Natural killer cell treated with Interleukin-12 subunit alpha and Interleukin-12 subunit beta and Interleukin-15 and Interleukin-18, amount 100 ng/mL, for 72 hours (primary cell): ENCODE measurements at places on chromosomes 4 and X. TPM values are rescaled to one million over a fixed set of nuclear protein-coding genes. Genes with fewer than 3 reads are reported as not detected.

- H3K4me1 ChIP-seq = no peaks in the 10 kb centered on the region
- H3K4me3 ChIP-seq = no peak overlapping the region
- H3K36me3 ChIP-seq = no peaks in the 10 kb centered on the region
- H3K27ac ChIP-seq = no peak overlapping the region
- peaks cover 16% of the 10 kb centered on the region for H3K27me3 ChIP-seq
- no peak for DNase-seq
These were observed 32.9 kb upstream of the EGFL6 start for GRCh38 chrX:13536551-13536950.

GRCh38 chr4:83019794-83020494 is 9.3 kb upstream of the LIN54 start:
- DNase-seq = no peak
- no peaks in the 10 kb centered on the region for H3K36me3 ChIP-seq
- H3K27me3 ChIP-seq = no peaks in the 10 kb centered on the region
- no peak overlapping the region for H3K4me3 ChIP-seq

GRCh38 chrX:33205321-33205720 is 6.0 kb downstream of the DMD start:
- H3K27me3 ChIP-seq = no peaks in the 10 kb centered on the region
- no peaks in the 10 kb centered on the region for H3K36me3 ChIP-seq
- no peak for DNase-seq
- H3K4me3 ChIP-seq = no peak overlapping the region
- no peak overlapping the region for H3K27ac ChIP-seq

GRCh38 chrX:44152852-44153251 is 179.7 kb upstream of the NDP start:
- H3K27ac ChIP-seq = no peak overlapping the region
- no peak overlapping the region for H3K4me3 ChIP-seq
- peaks cover 6% of the 10 kb centered on the region for H3K27me3 ChIP-seq
- no peaks in the 10 kb centered on the region for H3K36me3 ChIP-seq
- DNase-seq = no peak

- no peaks in the 10 kb centered on the region for H3K36me3 ChIP-seq
- H3K27ac ChIP-seq = no peak overlapping the region
- peak overlapping the region; percentile 53 for H3K4me3 ChIP-seq
- peaks cover 29% of the 10 kb centered on the region for H3K4me1 ChIP-seq
- no peak for DNase-seq
- no peaks in the 10 kb centered on the region for H3K27me3 ChIP-seq
These were observed 2.2 kb downstream of the RBM10 start for GRCh38 chrX:47146936-47147859.

DNA sequence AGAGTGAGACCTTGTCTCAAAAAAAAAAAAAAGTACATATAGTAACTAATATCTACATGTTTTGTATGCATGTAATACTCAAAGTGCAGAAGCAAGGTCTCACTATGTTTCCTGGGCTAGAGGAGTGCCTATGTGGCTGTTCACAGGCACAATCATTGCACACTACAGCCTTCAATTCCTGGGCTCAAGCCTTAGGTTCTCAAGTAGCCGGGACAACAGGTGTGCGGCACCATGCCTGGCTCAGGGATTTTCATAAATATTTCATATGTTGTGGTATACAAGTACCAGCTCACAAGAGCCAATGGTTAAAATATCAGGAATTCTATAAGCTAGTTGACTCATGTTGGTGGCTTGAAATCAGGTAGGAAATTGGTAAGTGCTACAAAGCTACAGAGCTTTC is 94.8 kb downstream of the LARP7 start:
- no peaks in the 10 kb centered on the region for H3K36me3 ChIP-seq
- H3K4me3 ChIP-seq = no peak overlapping the region
- no peak overlapping the region for H3K27ac ChIP-seq
- peaks cover 10% of the 10 kb centered on the region for H3K4me1 ChIP-seq
- H3K27me3 ChIP-seq = no peaks in the 10 kb centered on the region
- DNase-seq = no peak

DNA sequence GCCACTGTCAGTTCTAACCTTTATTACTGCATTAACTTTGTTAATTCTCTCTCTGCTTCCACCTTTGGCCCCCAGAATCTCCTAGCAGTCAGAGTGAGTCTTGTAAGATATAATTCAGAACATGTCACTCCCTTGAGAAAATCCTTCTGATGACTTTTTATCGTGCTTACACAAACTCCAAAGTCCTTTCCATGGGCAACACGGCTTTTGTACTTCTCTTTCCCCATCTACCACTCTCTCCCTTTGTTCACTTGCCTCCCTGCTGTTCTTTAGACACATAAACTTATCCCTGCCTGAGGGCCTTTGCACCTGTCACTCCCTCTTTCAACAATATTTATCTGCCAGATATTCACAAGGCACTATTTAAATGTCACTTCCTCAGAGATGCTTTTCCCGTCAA is 64.8 kb downstream of the MAOB start:
- no peak for DNase-seq
- peaks cover 13% of the 10 kb centered on the region for H3K27me3 ChIP-seq
- no peak overlapping the region for H3K27ac ChIP-seq
- no peak overlapping the region for H3K4me3 ChIP-seq
- no peaks in the 10 kb centered on the region for H3K36me3 ChIP-seq
- peaks cover 8% of the 10 kb centered on the region for H3K4me1 ChIP-seq

- no peaks in the 10 kb centered on the region for H3K4me1 ChIP-seq
- DNase-seq = no peak
- no peak overlapping the region for H3K4me3 ChIP-seq
- no peaks in the 10 kb centered on the region for H3K36me3 ChIP-seq
These were observed 150.3 kb downstream of the MSL3 start for GRCh38 chrX:11908371-11908770.

DNA sequence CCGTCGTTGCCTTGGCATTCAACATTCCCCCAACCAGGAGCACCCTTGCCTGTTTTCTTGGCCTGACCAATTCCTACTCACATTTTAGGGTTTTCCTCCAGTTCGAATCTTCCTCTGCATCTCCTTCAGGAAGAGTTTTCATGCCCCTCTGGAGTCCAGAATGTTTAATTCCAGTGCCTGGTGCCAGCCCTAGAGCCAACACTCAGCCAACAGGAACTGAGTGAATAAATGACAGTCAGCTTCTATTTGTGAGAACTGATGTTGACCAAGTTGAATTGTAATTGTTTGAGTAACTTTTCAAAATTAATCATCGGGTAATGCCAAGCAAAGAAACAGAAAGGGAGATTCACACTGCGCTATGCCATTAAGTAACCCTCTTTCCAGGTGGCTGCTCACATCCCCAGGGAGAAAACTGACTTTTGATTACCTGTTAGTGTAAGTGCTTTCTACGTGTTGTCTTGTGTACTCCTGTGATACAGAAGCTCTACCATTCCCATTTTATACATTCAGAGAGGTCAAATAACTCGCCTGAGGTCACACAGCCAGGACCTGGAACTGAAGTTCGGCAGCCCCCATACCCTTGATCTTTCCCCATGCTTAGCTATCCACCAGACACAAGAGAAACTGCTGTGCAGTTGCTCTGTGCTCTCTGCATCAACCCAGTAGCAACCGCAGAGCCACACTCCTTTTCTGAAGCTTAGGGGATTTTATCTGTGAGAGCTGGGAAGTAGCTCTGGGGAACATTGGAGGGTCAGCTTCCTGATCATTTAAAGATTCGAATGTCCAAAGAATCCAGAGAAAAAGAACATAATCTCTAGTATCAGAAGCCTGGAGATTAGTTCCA is 19.0 kb upstream of the SLC2A9 start:
- H3K27me3 ChIP-seq = no peaks in the 10 kb centered on the region
- DNase-seq = no peak
- H3K4me1 ChIP-seq = peaks cover 5% of the 10 kb centered on the region

DNA sequence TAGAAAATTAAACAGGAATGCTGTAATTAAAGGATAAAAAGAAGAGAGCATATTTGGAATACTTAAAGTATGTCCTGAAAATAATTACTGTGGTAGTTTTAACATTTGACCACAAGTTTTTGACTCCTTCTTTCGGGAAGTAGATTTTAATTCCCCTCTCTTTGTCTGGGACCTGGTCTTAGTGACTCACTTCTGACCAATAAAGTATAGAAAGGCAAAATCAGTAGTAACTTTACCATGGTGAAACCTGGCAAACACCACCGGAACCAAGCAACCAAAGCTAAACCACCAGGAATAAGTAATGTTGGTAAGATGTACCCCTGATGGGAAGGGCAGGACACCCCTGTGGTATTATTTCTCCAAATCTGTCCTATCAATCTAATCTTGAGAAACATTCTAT is 314.8 kb downstream of the PDHA2 start:
- no peak overlapping the region for H3K27ac ChIP-seq
- H3K27me3 ChIP-seq = no peaks in the 10 kb centered on the region
- H3K4me3 ChIP-seq = no peak overlapping the region
- no peaks in the 10 kb centered on the region for H3K36me3 ChIP-seq
- no peaks in the 10 kb centered on the region for H3K4me1 ChIP-seq
- no peak for DNase-seq

ARHGAP6 gene
- 0.07 TPM for total RNA-seq

NEUROG2 gene
- not detected for total RNA-seq

STPG2 gene
- total RNA-seq = not detected
